Activated naive CD4-positive, alpha-beta T cell treated with anti-CD3 and anti-CD28 coated beads, Interleukin-2, amount 50 U/mL, for 72 hours (primary cell): ENCODE measurements at places on chromosomes 1 and 21. TPM values are rescaled to one million over a fixed set of nuclear protein-coding genes. Genes with fewer than 3 reads are reported as not detected.

GUCA2B gene
- total RNA-seq: not detected

OR2T11 gene
- not detected for total RNA-seq

DNA sequence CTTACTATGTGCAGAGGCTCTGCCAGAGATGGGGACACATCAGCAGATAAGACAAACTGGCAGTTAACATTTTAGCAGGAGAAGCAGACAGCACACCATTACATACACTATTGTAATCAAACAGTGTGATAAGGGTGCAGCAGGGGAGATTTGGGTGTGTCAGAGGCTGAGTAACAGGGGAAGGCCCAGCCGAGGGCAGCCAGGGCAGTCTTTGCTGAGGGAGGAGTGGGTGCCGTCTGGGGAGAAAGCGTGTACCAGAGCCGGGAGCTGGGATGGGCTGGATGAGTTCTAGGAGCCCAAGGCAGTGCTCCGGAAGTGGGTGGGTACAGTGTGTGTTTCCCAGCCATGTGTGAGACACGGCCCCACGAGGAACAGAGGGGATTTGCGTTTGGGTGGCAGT is 31.2 kb downstream of the KCNA10 start:
- no peak for DNase-seq

- DNase-seq: no peak
Observed at GRCh38 chr1:99501871-99502270, 144.0 kb upstream of the PALMD start.

GRCh38 chr1:54327386-54328065 is 78.7 kb downstream of the SSBP3 start:
- no peak for DNase-seq

DENND2D gene
- 213 TPM for total RNA-seq

DNA sequence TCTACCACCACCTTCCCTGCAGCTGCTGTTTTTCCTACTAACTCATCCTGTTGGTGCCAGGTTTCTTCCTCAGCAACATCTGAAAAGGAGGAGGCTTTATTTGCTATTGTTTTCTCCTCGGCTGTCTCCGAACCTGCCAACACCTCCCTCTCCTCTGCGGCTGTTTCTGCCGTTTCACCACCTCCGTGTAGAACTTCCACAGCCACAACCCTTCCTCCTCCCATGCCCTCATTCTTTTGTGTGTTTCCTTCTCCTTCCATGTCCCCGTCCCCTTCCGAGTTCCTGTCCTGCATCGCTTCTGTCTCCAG is 59.0 kb upstream of the LRRC53 start:
- DNase-seq: no peak

GRCh38 chr1:150257624-150258585 is at the start of gene CA14:
Gene CA14 (plus strand): TSS chr1:150257774. CDS start chr1:150258129, 355 bp downstream.
- no peak for DNase-seq

- DNase-seq: no peak
Observed at GRCh38 chr1:12406211-12407021, 176.6 kb downstream of the VPS13D start.

SLC25A34 gene
- 0.23 TPM for total RNA-seq

DNA sequence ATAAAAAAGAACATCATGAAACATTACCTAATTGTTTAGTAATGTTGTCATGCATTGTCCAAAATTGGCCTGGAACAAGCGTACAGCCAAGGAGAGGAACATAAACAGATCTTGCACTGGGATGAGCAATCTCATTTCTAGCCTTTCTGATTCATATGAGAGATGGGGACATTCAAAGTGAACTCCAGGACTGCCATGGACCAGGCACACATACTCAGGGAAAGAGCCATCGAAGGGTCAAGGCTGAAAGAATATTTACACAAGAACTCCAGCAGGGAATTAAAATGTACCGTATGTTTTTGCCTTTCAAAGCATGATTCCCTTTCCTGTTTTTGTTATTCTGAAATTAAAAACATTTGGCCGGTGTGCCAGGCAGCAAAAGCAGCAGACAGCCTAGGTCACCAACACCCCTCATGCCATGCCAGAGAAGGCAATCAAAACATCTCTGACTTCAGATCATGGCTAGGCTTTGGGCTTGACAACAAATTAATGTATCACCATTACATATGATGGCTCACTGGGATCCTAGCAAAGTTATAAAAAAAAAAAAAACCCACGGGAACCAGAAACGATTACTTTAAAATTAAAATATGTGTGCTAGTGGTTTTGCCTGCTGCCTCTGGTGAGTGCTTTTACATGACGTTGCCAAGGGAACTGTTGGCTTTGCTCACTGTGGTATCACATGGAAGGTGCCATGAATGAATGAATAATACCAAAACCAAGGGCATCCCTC is 159.8 kb downstream of the TGFBR3 start:
- DNase-seq: no peak

GRCh38 chr1:26689504-26689903 is 6.3 kb upstream of the ARID1A start:
- no peak for DNase-seq

KLHDC7A gene
- not detected for total RNA-seq

PALMD gene
- not detected for total RNA-seq

- no peak for DNase-seq
Observed at GRCh38 chr1:145997718-145998023, 1.3 kb upstream of the TXNIP start.
